ENCODE measurements at places on chromosomes 6 and 20.
A peak's percentile ranks its signal among the peaks of the same experiment; 100 is the strongest.

DNA sequence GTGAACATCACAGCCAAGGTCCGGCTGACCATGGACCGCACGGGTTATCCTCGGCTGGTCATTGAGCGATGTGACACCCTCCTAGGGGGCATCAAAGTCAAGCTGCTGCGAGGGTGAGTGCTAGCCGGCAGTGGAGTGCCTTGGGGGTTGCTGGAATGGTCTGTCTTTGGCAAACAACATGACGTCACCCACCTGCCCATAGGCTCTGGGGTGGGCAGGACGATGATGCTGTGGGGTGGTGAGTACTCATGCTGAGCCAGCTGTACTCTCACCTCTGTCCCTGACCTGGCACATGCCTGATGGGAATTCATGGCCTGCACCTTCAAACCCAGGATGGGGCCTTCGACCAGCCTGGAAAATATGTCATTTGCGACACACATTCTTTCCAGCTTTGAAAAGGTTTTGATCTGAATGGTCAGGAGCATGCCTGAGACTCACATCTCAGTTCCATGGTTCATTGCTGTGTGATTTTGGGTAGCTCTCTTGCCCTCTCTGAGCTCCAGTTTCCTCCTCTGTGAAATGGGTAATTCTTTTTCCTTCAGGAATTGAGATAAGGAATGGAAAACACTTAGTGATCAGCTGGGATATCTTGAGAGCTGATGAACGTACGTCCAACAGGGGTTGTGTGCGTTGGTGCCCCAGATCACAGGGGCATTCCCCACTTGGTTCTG lies 6.7 kb downstream of the BPIFB4 start:
- no peak for DNase-seq

GRCh38 chr6:56542364-56543331 lies 100.0 kb downstream of the DST start:
- DNase-seq: peak; percentile 98

DNA sequence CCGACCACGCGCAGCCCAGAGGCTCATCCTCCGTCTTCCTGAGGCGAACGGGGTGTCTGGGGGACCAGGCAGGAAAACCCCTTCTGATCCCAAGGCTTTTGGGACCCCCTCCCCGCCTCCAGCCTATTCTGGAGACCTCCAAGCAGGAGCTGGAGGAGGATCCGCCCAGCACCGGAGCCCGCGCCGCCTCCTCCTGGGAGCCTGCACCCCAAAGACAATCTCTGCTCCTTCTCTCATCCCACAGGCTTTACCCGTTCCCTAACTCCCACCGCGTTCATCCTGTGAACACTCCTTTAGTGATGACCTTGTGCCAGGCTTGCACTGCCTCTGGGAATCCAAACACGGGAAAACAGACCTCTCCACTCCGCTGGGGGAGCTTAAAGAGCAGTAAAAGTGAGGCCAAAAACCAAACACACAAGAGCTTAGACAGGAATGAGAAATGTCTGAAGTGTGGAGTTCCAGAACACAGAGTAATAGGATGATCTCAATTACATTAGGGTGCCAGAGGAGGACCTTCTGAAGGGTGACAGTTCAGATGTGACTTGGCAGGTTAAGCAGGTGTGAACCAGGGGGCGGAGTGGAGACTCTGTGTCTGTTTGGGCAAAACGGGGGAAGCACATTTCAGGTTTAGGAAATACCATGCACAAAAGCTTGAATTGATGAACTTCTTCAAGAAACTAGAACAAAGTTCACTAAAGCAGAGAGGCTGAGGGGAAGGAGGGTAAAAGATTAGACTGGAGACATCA lies 7.6 kb downstream of the HLA-DRB5 start:
- no peak for DNase-seq

DNA sequence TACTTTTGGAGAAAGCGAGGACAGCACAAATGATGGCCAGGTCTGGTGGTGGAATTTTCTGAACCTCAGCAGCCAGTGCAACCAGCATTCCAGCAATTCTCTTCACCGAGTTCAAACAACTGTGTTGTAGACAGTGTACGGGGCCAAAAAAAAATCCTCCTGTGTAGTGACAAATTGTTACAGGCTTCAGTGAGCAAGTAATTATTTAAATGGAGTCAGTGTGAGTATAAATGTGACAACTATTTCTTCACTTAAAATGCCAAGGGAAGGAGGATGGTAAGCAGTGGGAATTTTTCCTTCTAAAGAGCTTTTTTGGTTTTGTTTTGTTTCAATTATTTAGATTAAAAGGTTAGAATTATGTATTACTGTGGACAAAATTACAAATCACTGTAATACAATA lies 154.1 kb downstream of the TMEM242 start:
- no peak for DNase-seq

- no peak for DNase-seq
Observed at GRCh38 chr6:144624716-144625115, 339.6 kb downstream of the UTRN start.

DNA sequence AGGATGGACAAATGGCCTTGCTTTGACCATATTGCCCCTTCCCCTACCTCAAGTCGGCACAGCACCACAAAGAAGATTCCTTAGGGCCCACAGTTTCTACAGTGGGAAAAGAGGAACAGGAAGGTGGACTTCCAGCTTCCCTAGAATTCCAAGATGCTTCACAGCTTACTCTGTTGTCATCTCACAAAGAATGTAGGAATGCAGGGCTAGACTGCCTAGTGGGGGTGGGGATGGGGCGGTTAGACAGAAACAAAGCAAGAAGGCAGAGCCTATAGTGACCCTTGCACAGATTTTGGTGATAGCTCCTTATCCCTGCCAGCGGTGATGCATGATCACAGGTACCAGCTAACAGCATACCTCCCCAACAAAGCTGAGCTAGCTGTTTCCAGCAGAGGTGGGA lies 607.6 kb upstream of the MAN1A1 start:
- DNase-seq: no peak
